ENCODE measurements at places on chromosomes 1 and 21.

DNA sequence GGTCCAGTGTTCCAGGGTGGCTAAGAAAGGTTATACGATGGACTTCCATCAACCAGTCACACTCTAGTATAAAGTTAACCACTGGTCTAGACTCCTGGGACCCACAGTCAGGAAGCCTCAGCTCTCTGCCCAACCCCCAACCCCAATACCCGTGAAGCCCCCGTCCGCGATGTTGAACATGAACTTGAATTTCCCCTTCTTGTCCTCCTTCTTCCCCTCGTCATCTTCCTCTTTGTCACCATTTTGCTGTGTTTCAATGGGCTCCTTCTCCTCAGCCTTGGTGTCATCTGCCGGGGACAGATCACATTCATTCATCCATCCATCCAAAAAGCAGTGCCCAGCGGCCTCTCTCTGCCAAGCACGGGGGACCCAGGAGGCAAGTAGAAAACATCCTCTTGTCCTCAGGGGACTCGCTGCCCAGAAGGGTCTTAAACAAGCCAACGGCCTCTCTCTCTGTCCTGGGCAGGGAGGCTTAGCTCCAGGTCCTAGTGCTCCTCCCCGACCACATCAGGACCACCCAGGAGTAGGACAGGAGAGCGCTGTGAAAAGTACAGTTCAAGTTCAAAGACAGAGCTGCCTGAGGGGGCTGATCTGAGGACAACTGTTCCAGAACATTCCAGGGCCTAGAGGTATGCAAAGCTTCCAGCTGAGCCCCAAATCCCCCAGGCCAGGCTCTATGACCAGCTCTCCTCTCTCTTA, 66.5 kb downstream of the KCNAB2 start:
- no peak for DNase-seq

GRCh38 chr1:83779565-83779964, 219.4 kb downstream of the TTLL7 start:
- no peak for DNase-seq

DNA sequence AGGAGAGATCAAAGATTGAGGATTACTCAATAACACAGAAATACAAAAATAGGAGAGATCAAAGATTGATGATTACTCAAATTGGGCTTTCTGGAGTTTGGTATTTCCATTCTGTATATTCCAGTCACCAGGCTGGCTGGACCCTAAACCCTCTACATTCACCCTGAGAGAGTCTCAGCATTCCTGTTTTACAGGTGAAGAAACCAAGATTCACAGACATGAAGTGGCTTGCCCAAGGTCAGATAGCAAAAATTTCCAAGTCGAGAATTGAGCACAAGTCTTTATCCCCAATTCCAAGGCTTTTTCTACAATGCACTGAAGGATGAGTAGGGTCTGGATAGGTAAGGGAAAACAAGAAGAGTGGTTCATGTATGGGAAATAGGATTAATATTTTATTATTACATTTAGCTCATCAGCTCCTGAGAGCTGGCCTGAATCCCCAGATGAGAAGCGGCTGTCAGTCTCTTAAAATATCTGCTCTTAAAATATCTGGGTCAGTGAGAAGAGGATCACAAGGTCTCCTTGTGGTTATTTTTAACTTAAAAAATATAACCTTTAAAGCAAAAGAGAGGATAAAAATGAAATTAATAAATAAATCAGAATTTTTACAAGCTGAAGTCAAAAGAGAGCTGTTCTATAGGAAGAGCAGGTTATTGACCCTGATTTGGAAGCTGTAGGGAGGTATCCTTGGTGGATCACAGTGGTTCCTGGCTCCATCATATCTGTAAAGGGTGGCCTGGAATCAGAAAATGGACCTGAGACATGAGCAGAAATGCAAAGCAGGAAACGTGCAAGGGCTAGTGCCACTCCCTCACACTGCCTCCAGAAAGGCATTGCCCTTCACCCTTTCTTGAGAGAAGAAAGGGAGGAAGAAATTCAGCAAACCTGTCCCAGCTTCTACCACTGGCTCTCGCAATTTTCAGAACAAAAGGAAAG, 29.1 kb upstream of the SEC16B start:
- DNase-seq: no peak

DNA sequence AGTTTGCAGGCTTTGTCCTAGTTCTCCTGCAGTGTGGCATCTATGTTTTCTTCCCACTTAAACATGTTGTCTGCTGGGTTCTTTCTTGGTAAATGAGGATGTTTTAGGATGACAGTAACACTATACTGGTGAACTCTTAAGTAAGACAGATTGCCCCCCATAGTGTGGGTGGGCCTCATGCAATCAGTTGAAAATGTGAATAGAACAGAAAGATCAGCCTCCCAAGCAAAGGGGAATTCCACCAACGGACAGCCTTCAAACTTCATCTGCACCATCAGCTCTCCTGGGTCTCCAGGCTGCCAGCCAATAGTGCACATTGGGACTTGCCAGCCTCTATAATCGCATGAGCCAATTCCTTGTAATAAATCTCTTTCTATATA, 10.7 kb upstream of the TARBP1 start:
- no peak for DNase-seq

DNA sequence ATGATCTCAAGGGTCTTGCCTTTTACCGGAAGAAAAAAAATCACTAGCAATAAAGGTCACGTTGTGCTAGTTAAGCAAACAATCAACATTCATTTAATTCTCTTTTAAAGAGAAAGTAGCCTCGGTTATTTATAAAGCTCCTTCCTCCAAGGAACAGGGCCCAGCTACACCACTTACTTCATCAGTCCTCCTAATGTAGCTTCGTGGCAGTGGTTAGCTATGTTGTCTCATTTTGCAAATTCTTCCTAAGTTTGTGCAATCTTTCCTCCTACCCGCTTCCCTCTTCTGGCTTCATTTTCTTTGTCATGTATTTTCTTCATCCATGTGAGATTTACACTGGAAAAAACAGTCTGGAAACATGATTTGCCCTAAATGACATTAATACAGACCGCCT, 554.2 kb downstream of the NUF2 start:
- no peak for DNase-seq

DNA sequence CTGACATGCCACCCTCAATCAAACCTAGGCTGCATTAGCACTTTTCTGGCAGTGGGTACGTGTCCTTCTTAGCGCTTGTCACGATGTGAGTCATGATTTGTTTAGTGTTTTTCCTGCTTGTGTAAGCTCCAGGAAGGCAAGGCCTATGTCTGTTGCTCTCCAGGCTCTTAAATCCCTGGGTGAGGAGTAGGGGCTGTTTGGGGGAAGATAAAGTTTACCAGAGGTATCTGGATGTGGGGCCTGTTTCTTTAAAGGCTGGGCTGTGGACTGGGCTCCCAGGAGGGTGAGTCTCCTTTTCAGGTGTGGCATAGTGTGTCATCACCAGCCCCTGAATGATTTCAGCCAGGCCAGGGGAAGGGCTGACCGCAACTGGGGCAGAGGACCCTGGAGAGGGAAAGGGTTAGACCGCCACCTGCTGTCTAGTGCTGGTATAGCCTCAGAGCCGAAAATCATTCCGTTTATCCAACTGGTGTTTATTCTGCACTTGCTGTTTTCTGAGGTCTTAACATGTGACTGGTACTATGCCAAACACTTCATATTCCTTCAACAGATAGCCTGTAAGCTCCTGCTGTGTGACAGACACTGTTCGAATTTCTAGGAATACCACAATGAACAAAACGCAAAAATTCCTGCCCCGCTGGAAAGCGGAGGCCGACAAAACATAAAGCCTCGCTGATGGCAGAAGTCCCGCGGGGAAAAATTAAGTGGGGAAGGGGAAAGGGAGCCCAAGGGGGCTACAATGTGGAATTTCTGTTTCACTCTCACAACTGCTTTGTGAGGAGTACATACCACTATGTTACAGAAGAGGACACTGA, 9.7 kb downstream of the SERINC2 start:
- DNase-seq: no peak

- no peak for DNase-seq
These were observed 535.4 kb downstream of the KIF26B start for GRCh38 chr1:245690156-245690690.

Measured in GM06990 (cell line).